EH (cell line): ENCODE measurements at places on chromosomes 6 and 20.

- DNase-seq, result peak; percentile 58
Observed at GRCh38 chr6:79630883-79631692, at the start of gene SH3BGRL2. TSS of gene SH3BGRL2 (plus strand) at chr6:79631329. CDS start at chr6:79631462, 133 bp downstream.

DNA sequence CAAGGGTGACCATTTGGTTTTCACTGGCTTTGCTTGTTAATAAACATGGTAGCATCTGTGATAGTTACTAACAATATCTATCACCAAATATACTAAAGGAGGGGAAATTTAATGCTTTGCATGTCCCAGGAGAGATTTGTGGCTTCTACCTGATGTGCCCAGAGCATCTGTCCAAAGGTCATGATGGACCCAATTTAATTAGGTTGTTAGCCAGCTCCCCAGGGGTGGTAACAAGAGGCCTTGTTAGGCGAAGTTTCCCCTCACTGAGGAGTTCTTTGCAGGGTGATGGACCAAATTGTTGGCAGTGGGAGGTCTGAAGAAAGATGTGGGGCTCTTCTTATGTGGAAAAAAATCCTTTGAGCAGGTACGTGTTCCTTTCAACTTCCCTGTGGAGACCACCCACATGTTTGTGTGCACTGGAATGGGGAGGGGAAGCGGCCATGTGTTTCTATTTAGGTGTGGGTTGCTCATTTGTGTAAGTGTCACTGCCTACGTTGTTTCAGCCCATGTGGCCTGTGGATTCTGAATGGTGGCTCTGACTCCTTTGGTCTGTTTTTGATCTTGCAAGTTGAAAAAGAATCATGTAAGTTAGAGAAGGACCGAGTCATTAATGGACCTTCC lies 137.6 kb downstream of the CLIC5 start:
- no peak for DNase-seq

DNA sequence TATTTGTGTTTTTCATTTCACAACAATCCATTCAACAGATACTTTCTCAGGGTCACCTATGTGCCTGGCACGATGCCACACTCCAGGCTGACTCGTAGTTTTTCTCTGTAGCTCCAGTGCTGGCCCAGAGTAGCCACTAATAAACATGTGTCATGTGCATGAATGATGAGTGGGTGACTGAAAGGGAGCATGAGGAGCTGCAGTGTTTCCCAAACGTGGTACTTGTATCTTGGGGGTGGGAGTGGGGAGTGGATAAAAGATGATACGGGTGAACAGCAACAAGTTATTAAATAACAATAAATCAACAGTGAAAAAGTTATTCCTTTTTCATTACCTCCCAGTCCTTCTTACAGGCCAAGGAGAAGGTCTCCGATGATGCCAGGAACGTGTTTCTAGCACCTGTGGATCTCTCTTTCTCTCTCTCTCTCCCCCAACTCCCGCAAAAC lies 17.1 kb downstream of the SRXN1 start:
- no peak for DNase-seq

- DNase-seq, result no peak
Observed at GRCh38 chr6:117228202-117228601, 37.2 kb upstream of the VGLL2 start.

DNA sequence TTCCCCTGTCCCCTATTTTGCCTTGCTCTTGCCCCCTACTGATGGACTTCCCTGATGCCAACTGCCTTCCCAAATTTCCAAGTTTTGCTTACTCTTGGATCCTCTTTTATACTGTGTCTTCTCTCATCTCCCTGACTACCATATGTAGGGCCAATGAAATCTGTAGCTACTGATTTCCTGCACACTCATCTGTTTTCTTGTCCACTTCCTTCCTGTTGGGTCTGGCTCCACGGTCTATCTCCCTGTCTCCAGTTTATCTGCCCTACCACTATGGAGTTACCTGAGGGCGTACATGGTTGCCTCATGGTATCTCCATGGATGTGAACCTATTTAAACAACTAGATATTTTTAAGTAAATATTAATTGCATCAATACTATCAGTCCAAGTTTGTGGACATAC lies 140.3 kb upstream of the MCHR2 start:
- no peak for DNase-seq

DNA sequence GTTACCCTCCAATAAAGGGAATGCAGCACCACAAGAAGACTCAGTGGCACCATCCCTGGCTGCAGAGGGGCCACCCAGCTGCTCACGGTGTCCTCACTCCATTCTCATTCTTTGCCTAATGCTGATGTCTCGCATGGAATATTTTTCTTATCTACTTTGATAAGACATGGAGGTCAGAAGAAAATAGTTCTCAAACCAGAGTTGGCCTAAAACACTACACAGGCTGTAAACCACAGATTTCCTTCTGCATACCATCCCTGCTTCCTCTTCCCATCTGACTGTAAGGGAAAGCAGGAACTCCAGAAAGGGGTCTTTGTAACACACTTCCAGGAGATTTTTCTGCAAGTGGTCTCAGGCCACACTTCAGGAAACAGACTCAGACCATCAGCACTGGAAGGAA lies 43.1 kb upstream of the CD93 start:
- no peak for DNase-seq

DNA sequence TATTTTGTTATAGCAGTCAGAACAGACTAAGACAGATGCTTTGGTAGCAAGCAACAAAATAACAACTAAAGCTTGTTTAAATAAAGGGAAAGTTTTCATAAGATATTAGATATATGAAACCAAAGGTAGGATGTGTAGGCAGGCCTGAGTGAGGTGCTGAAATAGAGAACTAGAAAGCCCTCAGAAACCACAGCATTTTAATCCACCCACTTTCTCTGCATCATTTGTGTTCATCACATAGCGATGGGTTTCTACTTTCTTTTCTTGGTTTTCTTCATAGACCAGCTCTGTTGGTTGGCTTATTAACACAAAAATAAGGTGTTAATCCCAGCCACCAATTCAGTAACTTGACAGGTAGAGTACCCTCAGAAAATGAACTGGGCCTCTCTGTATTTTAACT lies 58.6 kb downstream of the RPS12 start:
- DNase-seq, result no peak

DNA sequence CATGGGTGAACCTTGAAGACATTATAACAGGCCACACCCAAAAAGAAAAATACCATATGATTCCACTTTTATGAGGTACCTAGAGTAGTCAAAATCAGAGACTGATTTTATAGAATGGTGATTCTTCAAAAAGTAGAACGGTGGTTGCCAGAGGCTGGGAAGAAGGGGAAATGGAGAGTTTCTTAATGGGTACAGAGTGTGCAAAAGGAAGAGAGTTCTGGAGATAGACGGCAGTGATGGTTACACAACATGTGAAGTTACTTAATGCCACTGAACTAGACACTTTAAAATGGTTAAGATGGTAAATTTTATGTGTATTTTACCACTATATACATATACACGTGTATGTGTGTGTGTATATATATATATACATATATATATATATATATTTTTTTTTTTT lies 80.8 kb downstream of the PRND start:
- DNase-seq, result no peak

GRCh38 chr6:37705239-37706051 lies 7.8 kb upstream of the MDGA1 start:
- peak; percentile 82 for DNase-seq

- no peak for DNase-seq
Observed at GRCh38 chr6:166925141-166925996, 31.0 kb downstream of the RNASET2 start.

- DNase-seq, result no peak
Observed at GRCh38 chr6:109051301-109052017, 43.2 kb downstream of the SESN1 start.

GRCh38 chr6:136103763-136104311 lies 146.3 kb downstream of the MTFR2 start:
- peak; percentile 32 for DNase-seq

DNA sequence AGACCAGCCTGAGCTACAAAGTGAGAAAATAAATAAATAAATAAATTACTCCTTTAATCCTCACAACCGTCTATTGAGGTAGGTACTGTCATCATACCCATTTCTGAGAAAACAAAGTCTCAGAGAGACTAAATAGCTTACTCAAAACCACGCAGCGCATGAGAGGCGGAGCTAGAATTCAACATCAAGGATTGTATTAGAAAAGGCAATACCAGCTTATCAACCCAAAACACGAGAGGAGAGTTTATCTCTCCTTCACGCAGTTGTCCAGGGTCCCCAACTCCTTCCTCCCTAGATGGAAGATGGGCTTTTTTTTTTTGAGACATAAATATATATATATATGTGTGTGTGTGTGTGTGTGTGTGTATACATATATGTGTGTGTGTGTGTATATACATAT lies 12.2 kb downstream of the HNF4A start:
- no peak for DNase-seq

DNA sequence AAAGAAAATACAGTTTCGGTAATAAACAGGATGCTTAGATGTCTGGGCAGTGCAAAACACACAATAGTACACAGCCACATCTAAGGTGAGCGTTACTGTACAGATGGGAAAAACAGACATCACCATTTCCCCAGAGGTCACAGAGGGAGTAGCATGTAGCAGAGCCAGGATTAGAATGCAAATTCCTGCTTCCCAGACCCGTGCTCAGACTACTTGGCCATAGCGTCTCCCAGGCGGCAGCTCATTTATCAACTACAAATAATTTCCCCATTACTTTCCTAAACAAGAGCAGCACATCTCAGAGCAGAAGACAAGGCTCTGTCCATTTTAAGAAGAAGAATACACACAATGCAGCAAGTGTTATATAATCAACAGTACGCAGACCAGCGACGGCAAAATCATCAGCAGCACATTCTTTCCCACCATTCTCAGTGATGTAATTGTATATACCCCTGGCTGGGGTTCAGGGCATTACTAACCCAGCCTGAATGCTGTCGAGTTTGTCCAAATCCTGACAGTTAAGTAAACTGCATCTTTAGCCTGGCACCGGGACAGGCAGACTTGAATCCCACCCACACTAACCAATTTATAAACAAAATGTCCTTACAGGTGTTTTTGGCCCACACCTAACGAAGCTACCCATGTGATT lies 61.9 kb downstream of the CNKSR3 start:
- peak; percentile 88 for DNase-seq

GRCh38 chr6:56356426-56356825 lies 109.0 kb upstream of the COL21A1 start:
- DNase-seq, result peak; percentile 83

DNA sequence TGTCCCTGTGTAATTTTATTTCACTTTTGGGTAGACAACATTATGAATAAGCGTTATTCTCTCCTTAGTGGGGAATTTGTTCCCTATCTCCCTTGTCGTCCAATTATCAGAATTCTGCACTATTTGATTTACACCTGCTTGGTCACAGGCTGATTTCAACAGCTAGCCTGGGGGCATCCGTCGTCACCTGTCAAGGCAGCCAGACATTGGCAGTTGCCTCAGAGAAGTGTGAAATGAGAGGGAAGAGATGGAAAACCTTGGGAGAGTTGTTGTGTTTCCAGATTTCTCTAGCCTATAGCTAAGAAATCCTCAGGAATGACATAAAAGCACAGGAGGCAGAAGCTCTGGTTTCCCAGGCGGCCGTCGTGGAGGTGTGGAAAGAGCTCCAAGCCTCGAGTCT lies 891 bp upstream of the GHRH start:
- no peak for DNase-seq

DNA sequence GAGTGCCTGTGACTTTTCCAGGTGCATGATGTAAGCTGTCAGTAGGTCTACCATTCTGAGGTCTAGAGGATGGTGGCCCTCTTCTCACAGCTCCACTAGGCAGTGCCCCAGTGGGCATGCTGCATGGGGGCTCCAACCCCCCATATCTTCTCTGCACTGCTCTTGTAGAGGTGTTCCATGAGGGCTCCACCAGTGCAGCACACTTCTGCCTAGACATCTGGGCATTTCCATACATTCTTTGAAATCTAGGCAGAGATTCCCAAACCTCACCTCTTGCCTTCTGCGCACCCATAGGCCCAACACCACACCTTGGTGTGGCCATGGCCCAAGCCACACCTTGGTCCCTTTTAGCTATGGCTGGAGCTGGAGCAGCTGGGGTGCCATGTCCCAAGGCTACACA lies 66.3 kb downstream of the VTA1 start:
- DNase-seq, result no peak

GRCh38 chr6:167200806-167201205 lies 43.0 kb upstream of the GPR31 start:
- DNase-seq, result no peak

GRCh38 chr6:37525460-37526357 lies 26.0 kb upstream of the CCDC167 start:
- peak; percentile 60 for DNase-seq

DNA sequence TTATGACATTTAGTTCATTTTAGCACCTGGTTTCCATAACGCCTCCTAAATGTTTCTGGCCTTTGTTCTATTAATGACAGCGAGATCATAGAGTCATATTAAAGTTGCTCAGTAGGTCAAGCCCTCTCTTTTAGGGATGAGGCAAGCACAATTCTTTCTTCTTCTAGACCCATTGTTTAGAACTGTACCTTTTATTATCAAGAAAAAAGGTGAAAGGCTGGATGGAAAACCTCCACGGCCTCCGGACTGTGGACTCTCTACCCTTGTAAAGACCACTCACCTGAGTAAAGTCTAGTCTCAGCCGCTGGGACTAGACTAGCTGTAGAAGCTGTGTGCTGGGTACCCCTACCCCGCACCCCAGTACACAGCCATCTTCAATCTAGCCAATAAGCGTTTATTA lies 6.0 kb upstream of the AFDN start:
- DNase-seq, result no peak

DNA sequence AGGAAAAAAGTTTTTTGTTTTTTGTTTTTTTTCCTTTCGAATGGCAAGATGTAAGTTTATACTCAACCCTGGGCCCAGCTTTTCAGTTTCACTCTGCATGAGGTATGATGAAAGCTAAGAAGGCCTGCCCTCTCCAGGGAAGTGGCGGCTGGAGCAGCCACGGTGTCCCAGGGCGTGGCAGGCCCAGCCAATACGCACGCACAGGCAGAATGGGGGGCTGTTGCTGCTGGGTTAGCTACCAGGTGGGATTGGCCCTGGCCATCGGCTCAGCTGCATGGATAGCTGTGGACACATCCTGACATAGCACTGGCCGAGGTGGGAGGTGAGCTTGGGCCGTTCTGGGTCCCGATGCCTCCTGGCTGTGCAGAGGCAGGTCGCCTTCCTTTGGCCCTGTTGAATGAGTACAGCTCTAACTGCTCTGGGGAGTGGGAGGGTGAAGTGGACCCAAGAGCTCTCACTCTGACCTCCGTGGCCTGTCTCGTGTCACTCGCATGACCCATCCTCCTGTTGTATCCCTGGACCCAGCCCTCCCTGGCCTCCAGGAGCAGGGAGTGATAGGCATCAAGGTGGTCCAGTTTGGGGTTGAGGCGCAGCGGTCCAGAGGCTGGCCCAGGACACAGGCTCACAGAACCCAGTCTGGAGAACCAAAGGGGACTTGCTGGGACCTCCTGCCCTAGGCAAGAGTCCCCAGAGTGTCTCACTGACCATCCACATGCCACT lies 18.1 kb downstream of the MYT1 start:
- DNase-seq, result no peak
